ENCODE measurements at places on chromosomes 5 and 9.

GRCh38 chr9:130396581-130396980 lies 48.2 kb upstream of the ASS1 start:
- no peak overlapping the region for H3K27ac ChIP-seq
- H3K27me3 ChIP-seq = no peaks in the 10 kb centered on the region
- DNase-seq = no peak
- H3K4me3 ChIP-seq = no peak overlapping the region

- H3K27me3 ChIP-seq = peaks cover 6% of the 10 kb centered on the region
- no peaks in the 10 kb centered on the region for H3K36me3 ChIP-seq
- H3K4me3 ChIP-seq = no peak overlapping the region
These were observed 62.5 kb downstream of the MVB12B start for GRCh38 chr9:126388964-126389708.

DNA sequence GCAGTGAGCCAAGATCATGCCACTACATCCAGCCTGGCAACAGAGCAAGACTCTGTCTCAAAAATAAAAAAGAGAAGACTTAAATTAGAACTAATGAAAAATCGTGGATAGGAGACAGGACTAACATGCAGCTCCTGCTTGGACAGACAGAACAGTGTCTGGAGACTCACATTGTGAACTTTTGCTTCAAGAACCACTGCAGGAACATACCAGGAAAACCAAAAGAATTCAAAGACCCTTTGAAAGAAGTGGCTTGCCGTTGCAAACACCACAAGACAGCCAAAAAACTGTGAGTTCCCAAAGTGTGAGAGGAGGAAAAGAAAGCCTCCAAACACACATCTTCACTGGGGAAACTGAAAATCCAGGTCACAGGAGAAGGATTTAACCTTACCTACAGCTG lies 48.8 kb upstream of the SNAPC3 start:
- H3K4me3 ChIP-seq = no peak overlapping the region
- H3K27ac ChIP-seq = no peak overlapping the region
- no peaks in the 10 kb centered on the region for H3K36me3 ChIP-seq
- peaks cover 14% of the 10 kb centered on the region for H3K27me3 ChIP-seq

- no peak for DNase-seq
- no peak overlapping the region for H3K4me3 ChIP-seq
- H3K4me1 ChIP-seq = no peaks in the 10 kb centered on the region
- H3K27ac ChIP-seq = no peak overlapping the region
These were observed 369.1 kb downstream of the TAF11L14 start for GRCh38 chr5:18003312-18003711.

Data from activated CD4-positive, alpha-beta T cell treated with anti-CD3 and anti-CD28 coated beads, Interleukin-2, amount 10 ng/mL, durations not matched to agents 24 days and 14 days (primary cell).